ENCODE measurements at places on chromosomes 3 and 15.

GRCh38 chr15:92908713-92909057 is 8.6 kb downstream of the CHD2 start:
- no peak for DNase-seq

GRCh38 chr3:25665315-25666280 is 891 bp upstream of the TOP2B start:
- DNase-seq = no peak

DNA sequence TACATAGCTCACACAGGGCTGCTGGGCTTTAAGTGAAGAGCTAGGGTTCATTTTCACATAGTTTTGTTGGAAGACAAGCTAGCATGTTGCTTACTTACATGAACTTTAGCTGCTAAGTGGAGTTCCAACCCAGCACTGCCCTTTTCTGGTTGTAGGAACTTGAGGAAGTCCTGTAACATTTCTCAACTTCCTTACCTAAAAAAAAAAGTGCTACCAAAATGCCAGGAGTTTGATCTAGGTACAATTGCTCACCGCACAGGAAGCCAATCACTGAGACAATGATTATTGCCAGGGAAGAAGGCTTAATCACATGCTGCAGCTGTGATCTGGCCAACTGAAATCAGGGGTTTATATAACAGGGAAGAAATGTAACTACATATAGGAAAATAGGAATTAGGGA is 52.8 kb downstream of the IL12A start:
- DNase-seq = no peak

DNA sequence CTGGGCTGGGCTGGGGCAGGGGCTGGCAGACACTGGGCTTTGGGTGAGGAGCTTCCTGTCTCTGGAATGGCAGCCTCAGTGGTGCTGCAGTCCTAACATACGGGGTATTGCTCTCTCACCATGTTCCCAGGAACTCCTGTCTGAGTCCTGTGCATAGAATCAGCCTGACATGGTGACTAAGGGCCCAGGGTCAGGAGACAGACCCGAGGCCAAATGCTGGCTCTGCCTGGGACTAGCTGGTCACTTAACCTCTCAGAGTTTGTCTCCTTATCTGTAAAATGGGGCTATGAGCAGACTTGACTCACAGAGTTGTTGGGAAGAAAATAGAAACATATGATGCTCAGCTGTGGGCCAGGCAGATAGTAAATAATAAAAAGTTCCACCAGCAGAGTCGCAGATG is 28.3 kb downstream of the PRKCD start:
- DNase-seq = no peak

GRCh38 chr3:129593595-129594339 is 12.7 kb downstream of the PLXND1 start:
- no peak for DNase-seq

DNA sequence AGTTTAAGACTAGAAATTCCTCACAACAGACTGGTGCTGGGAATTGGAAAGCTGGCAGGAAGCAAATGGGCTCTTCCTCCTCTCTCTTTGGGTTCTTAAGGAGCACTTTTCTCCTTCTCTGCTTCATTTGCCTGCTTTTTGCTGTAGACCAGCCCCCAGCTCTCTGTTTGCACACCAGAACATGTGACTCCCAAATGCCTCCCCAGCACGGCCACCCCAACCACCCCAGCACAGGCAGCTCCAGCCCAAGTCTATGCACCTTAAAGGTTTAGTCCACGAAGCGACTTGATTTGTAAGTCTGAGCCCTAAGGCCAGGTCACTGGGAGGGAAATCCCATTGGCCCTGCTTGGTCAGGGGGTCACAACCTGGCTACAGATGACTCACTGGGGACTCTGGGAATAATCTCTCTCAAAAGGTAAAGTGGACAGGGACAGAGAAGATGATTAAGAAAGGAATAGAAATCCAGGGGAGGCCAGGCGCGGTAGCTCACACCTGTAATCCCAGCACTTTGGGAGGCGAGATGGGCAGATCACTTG is 377.8 kb upstream of the PROK2 start:
- DNase-seq = no peak

- DNase-seq = no peak
Measured at GRCh38 chr3:73234354-73235014, 173.0 kb downstream of the EBLN2 start.

DNA sequence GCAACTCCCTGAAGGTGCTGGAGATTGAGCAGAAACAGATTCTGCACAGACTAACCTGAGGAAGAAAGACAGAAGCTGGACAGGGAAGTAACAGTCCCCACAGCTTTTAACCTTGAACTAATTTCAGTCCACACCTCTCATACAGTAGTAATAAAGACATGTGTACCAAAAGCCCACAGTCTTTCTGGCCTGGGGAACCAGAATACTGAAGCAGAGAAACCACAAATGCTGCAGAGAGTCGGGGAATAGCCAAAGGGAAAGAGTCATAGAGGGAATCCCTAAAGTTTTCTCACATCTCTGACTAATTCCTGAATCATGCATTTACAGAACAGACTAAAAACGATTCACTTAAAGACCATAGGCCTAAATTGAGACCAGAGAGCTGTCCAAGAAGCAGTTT is 503.4 kb upstream of the NECTIN3 start:
- DNase-seq = no peak

- DNase-seq = no peak
Measured at GRCh38 chr3:105899516-105899915, 30.7 kb upstream of the CBLB start.

DNA sequence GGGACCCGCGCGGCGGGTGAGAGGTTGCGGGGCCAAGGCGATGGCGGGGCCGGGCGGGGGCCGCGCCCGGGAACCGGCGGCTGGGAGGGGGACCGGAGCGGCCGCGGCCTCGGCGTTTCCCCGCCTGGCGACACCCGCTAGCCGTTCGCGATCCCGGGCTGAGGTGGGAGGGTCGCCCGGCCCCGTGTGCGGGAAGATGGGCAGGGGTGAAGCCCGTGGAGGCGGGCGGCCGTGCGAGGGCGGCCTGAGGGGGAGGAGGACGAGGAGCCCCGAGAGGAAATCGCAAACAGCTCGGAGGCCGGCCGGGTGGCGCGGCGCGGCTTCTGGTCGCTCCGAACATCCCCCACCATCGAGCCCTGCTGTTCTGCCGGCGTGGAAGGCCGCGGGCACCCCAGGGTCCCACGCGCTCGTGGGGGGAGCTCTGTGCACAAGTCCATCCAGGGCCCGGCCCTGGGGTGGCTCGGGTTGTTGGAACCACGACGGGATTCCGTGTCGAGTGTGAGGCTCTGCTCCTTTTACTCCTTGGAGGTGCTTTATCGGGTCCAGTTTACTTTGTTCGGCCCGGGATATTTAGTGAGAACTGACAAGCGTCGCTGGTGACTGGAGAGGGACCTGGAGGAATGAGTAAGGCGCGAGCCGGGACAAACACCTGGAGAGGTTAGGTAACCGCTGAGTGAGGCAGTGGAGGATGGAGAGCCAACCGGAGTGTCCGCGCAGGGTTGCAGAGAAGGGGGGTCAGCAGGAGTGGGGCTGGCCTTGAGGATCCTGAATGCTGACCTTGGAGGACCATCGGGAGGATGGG is 728 bp downstream of the CRTC3 start:
- DNase-seq = peak; percentile 9

GRCh38 chr3:150220799-150221198 is 187.3 kb upstream of the TSC22D2 start:
- no peak for DNase-seq

DNA sequence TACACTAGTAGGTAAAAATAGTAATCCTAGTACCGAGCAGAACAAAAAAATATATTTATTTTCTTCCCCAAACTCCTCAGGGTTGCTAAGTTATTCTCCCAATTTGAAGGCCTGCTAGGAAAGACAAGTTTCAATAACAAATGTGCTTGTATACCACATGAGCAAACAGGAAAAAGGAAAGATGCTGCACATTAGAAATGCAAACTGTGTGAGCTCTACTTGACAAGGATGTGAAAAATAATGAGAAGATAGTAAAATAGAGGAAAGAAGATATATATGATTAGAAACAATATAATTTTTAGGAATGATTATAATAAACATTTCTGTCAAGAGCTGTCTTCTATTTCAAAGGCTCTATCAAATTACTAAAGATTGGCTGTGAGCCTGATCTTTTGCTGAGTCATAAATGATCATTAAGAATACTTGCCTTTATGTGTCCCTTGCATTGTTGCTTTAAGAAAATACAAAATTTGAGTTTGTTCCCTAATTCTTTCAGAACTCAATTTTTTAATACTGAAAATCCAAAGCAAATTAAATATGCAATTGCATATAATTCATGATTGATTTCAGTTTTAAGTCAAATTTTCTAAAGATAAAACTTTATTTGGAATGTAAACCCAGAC is 174.2 kb downstream of the NEK10 start:
- DNase-seq = no peak

Data from stimulated activated CD8-positive, alpha-beta memory T cell treated with anti-CD3 and anti-CD28 coated beads, Interleukin-4, amount 100 ng/mL, for 1 hour (primary cell).